ENCODE measurements at places on chromosomes 1 and 21.

GRCh38 chr1:47403321-47403910 is 12.7 kb upstream of the FOXE3 start:
- DNase-seq, result no peak

- DNase-seq, result no peak
These were observed 24.2 kb downstream of the DAP3 start for GRCh38 chr1:155713075-155713474.

DNA sequence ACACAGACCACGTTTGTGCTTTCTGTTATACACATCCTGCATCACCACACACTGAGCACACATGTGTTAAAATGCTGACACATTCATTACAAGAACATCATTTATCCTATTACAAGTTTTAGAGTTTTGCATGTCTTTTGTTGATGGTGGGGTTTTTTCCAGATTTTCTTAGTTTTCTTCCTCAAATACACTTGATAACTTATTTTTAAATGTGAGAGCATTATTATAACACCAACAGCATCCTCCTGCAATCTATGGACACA is 67.3 kb downstream of the TGFBR3 start:
- DNase-seq, result no peak

GRCh38 chr1:158087320-158087927 is 93.3 kb upstream of the CD1D start:
- DNase-seq, result peak; percentile 77

- DNase-seq, result no peak
These were observed 86.9 kb downstream of the OLFML2B start for GRCh38 chr1:161936786-161937185.

GRCh38 chr1:192554904-192555303 is 20.7 kb upstream of the RGS1 start:
- DNase-seq, result no peak

DNA sequence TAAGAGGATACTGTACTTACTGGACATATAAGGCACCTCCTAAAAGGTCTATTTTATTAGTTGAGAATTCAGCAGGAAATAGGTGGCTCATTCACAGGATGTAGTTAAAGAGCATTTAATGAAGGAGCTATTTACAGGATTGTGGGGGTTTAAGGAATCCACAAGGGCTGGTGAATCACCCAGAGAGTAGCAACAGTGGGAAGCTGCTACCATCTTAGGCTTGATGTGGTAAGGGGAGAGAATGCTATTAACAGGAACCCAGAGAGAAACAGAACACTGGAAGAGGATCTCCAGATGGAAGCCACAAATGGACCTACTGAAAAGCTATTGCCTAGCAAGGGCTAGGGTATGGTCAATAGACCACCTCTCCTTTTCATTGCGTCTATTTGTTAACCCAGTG is 52.0 kb upstream of the COL11A1 start:
- DNase-seq, result peak; percentile 73

GRCh38 chr21:45990049-45990711 is 8.6 kb downstream of the COL6A1 start:
- no peak for DNase-seq

DNA sequence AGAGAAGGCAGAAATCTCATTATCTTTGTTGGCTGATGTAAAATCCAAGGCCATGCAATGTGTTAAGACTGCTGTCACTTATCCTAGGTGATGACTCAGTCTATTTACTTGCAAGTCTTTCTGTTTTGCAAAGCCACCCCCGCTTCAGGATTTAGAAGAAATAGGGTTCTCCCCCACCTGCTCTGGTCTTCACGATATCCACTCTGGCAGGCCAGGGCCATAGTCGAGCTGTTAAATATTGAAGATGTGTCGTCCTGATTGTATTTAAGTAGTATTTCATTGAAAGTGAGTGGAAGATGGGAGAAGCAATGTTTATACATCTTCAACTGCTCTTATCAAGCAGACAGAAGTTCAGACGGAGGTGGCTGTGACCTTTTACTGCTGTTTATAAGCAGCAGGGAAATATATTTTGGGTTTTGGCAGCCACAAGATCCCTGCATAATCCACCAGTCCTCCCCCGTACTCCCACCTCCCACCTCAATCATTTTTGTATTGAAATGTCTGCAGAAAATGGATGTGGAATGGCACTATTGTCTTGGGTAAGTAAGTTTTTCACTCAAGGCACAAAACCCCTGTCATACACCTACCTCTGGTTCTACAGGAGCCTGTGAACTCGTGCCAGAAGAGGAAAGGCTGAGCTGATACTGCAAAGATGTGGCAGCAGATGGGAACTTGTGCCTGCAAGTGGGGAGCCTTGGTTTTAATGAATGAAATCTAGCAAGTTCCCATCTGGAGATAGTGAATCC is 117.4 kb downstream of the MRPS6 start:
- no peak for DNase-seq

DNA sequence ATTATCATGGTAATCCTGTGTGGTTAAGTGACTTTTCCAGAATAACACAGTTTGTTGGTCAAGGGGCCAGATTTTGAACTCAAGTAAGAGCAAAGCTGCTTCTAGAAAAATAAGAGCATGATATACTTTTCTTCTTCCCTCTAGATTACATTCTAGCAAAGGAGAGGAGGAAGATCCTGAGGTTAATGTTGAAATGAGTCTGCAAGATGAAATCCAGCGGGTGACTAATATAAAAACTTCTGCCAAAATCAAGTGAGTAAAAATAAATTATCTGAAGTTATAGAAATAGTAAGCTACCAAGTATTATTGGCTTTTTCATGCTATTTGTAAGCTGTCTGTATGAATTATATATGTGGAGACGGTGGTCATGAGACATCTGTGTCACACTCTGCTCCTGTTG is 12.8 kb downstream of the WDR3 start:
- DNase-seq, result peak; percentile 26

DNA sequence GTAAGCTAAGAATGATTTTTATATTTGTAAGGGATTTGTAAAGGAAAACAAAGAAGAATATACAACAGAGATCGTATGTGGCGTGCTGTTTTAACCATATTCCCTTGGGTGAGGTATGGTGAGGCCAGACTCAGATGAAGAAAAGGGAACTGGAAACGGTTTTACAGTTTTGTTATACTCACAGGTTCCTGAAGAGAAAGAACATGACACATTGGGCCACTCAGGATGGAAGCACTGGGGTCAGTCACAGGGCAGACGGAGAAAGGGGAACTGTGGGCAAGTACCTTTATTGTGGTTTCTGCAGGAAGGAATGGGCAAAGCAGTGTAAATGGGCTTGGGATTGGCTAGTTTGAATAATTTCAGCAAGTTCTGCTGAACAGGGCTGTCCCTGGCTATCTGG is 177.4 kb downstream of the LBR start:
- no peak for DNase-seq

GRCh38 chr1:8704866-8705506 is 112.5 kb downstream of the RERE start:
- DNase-seq, result no peak

DNA sequence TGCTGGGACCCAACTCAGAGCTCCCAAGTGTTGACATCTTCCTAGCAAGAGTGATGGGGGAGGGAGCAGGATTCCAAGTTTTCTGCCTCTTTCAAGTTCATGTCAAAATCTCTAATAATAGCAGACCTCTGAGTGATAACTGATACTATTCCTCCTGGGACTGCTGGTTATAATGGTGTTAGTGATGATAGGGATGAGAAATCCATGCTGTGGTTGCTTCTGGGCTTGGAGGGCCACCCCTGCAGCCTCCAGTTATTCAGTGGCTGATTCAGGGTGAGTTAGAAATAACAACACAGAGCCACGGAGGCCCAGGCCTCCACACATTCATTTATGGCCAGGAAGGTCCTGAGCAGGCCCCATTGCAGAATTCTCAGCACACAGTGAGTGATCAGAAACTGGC is 40.6 kb upstream of the ARTN start:
- peak; percentile 81 for DNase-seq

- no peak for DNase-seq
These were observed 104.9 kb upstream of the PTGFR start for GRCh38 chr1:78385744-78386462.

- no peak for DNase-seq
These were observed 841.2 kb upstream of the ADGRL4 start for GRCh38 chr1:79847700-79848099.

- DNase-seq, result no peak
These were observed 10.9 kb downstream of the NR5A2 start for GRCh38 chr1:200038325-200038980.

- DNase-seq, result no peak
These were observed 2.9 kb downstream of the FYB2 start for GRCh38 chr1:56816264-56816663.

GRCh38 chr1:24018611-24019580 is 38.8 kb upstream of the SRSF10 start:
- DNase-seq, result peak; percentile 99

DNA sequence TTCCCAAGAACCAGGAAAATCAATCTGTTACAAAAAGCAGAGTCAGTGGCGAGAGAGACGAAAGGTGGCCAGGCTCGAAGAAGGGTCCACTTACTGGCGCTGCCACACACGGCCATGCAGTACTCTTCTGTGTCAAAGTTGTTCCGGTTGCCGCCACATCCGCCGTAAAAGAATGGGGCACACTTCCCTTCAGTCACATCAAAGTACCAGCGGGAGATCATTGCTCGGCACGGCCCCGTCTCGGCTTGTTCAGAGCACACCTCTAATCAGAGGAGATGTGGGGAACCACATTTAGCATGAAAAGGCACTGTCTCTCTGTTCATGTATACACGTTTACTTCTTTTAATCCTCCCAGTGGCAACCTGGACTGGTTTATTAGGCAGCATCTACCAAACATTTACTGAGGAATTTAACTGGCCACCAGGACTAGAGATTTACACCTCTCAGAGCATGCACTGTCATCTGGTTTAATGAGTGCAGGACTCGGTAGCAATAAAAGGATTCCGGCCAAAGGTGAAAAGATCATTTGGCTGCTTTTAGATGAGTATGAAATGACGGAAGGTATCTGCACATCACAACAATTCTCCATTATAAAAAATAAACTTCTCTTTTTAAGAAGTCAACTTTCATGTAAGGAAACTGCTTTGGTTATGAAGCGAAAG is 170.5 kb downstream of the APP start:
- DNase-seq, result no peak

GRCh38 chr21:33151941-33152731 is 77.6 kb upstream of the IFNAR2 start:
- no peak for DNase-seq

GRCh38 chr21:29725025-29725736 is 214.6 kb downstream of the GRIK1 start:
- DNase-seq, result no peak

DNA sequence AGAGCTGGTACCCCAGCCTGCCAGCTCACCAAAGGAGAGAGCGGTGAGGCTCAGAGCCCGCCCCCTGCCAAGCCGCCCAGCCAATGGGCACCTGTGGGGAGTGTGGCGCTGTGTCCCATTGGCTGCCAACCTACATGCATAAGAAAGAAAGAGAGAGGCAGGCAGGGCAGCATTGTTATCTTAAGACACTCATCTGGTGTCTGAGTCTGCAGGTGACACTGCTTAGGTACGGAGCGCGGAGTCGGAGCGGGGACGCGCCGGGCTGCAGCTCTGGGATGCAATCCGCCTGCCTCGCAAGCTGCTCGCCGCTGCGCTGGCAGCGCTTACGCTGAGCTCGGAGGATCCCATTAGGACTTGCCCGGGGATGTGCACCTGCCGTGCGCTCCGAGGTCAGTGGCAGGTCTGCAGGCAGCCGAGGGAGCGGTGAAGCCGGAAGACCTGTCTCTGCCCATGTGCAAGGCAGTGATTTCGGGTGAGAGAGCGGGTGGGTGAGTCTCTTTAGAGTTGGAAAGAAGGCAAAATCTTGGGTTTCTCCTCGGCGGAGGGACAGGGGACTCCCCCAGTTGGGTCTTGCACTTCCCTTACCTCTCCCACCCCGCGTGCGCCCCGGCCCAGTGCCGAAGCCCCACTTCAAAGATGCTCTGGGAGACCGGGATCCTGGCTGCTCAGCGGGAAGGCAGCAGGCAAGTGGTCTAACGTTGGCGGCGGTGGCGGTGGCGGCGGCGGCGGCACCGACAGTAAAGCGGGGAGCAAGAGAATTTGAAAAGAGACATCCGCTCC is at the start of gene BRINP2:
Gene BRINP2 (plus strand): TSS at position 203 of the 780 bp plus-strand sequence. CDS start 58,919 bp downstream, outside the sequence.
- DNase-seq, result no peak

DNA sequence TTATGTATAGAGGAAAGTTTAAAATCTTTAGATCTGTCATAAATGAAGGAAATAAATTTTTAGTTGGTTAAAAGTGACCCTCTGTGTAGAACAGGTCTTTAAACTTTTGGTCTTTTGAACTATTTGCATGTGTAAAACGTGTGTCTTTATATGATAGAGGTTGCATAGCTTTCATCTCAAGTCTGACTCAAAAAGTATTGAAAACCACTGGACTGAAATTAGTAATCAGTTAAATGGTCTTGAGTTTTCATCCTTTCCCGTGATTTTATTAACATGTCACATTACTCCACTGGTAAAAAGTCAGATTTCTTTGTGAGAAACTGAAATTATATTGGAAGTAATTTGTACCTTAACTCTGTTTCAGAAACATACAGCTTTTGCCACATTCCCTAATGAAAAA is 1.8 kb downstream of the RNPC3 start:
- DNase-seq, result no peak

- no peak for DNase-seq
These were observed 76.2 kb upstream of the RGS4 start for GRCh38 chr1:162992945-162993344.
